ENCODE measurements at places on chromosomes 2 and 18.

- DNase-seq = no peak
Observed at GRCh38 chr2:229426464-229426863, 155.4 kb upstream of the PID1 start.

DNA sequence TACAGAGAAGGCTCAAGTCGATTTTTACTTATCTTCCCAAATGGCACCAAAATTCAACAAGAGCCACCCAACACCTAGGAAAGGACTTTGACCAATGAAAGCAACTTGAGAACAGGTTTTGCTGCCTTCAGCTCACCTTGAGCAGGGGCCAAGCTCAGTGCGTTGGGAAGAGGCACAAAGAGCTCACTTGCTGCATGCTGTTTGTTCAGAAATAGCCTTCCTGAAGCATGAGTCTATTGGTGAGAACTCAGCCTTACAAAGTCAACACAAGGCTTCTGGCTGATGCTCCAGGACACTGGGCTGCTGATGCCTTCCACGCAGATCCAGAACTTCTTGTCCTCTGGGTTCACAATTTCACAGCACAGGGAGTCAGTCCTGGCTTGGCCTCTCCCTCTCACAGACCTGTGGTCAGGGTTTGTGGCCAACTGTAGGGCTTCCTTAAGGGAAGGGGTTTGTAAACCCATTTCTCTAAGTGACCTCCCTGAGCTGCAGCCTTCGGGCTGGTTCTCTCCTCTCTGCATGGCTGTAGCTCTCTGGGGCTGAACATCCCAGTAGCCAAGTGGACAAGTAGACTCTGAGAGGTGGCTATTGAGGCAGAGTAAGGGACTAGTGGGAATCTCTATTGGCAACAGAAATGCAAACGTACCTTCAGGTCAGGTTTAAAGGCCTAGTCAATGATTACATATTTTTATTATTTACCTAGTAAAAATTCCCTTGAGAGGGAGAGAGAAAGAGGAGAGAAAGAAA lies 124.7 kb upstream of the GATA6 start:
- DNase-seq = no peak

DNA sequence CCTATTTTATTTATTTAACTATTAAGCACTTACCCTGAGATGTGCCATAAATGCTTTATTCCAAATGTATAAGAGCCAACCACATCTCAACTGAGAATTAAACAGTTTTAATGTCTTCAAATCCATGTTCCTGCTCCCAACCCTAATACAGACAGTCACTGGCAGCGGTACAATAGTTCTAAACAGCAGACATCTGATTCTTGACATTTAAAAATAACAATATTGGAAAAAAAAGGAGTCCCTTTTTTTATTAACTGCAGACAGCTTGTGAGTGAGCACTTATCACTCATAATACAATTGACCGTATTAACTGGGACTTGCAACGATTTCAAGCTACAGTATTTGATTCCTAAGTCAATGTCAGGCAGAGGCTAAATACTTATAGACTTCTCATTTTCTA lies 424.6 kb downstream of the TGIF1 start:
- no peak for DNase-seq

DNA sequence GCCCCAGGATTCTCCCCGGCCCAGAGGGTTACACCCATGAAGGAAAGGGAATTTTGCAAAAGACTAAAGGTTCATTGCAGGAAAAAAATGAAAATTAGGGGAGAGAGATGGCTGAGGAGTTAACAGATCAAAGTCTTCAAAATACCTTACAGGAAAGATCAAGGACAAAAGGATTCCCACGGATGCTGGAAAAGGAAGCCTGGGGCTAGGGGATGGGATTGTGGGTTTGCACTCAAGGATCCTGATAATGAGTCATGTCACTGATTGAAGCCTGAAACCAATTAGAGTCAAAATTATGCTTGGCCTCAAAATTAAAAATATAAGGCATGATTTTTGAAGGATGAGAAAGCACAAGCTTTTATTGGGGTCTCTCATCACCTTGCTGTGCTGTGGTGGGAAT lies 32.6 kb upstream of the COPS8 start:
- peak; percentile 49 for DNase-seq

GRCh38 chr18:61975526-61976326 lies 82.9 kb upstream of the RNF152 start:
- peak; percentile 27 for DNase-seq

DNA sequence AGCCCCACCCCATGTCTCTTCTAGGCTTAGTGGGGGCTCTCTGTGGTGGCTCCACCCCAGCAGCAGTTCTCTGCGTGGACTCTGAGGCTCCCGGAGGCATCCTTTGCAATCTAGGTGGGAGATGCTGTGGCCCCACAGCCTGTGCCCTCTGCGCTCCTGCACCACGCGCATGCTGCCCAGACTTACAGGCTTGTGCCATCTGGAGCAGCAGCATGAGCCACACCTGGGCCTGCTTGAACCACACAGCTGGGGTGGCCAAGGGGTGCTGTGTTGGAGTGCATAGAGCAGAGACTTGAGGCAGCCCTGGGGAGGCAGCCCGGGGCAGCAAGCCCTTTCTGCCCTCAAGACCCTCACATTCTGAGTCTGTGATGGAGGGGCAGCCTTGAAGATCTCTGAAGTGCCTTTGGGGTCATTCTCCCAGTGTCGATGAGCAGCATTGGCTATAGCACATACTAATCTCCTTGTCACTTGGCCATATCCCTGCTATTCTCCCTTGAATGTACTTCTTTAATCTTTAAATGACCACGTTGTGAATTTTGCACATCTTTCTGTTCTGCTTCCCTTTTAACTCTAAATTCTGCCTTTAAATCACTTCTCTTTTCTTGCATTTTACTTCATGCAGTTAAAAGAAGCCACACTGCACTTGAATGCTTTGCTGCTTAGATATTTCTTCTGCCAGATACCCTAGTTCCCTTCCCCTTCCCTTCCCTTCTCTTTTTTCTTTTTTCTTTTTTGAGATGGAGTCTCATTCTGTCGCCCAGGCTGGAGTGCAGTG lies 62.4 kb downstream of the NCAPH start:
- DNase-seq = no peak

DNA sequence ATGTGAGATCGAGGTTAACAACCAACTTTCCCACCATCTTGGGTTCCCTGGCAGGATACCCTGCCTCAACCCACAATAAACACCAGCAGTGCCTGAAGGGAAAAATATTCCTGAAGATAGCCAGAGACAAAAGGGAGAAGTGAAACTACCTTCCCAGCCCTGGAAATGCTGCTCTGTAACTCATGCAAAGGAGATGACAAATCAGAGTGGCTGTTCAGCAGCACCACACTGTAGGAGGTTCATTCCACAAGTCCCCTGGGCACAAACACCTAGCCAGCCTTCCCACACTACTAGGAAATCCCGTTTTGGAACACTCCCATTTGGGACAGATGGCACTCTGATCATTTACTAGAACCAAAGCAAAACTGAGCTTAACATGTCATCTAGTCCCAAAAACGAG lies 190.7 kb upstream of the RBBP8 start:
- DNase-seq = peak; percentile 39

GRCh38 chr18:6732952-6733351 lies 3.4 kb downstream of the ARHGAP28 start:
- no peak for DNase-seq

GRCh38 chr2:217609952-217610351 lies 392.8 kb downstream of the TNS1 start:
- no peak for DNase-seq

DNA sequence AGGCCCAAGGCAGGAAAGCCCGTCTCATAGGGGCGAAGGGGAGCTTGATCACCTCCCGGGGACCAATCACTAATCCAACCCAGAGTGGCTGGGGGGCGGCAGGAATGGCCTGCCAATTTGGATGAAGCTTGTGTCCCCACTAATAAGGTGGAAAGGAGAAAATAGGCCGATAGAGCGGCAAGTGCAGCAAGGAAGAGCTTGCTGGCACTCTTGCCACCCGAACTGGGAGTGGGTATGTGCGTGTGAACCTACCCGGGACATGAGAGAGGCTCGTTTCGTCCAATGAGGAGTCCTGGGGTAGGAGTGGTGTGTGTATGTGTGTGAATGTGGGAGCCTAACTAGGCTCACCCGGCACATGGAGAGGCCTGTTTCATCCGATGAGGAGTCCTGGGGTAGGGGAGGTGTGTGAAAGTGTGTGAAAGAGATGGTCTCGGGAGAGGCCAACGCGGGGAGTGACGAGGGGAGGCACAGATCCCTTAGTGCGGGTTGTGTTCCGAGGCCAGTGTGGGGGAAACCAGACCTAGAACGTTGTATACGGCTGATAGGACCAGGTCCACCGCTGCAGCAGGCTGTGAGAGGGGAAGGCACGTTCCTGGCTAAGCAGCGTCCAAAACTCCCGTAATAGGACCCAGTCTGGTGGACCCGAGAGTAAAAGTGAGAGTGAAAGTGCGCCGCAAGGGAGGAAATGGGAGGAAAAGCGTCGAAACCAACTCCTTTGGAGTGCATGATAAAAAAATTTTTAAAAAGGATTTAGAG lies 47.1 kb upstream of the SELENOI start:
- peak; percentile 43 for DNase-seq

DNA sequence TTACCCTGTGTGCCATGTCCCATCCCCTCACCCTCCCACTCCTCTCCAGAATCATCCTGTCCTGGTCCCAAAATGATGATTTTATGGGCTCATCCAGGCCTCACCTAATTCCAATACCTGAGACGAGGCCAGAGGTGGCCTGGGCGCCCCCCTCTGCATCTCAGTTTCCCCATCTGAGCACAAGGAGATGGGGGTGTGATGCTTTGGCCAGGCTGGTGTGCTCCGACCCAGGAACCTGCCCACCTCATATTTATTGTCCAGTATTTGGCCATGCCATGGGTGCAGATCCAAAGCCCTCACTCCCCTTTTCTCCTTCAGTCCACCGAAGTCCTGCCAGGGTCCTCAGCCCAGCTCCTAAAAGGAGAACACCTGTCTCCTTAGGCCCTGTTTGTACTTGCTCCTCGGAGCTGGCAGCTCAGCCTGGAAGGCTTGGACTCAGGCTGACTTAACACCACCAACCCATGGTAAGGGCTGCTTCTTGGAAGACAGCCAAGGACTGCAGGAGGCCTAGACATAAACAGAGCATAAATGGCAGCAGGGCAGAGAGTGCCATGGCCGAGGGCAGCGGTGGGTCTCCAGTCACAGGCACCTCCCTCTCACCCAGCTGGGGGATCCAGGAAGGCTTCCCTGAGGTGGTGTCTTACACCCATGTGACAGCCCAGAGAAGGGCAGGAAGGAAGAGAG lies 3.6 kb downstream of the TEX51 start:
- DNase-seq = no peak

- DNase-seq = no peak
Observed at GRCh38 chr2:216163518-216163917, 54.4 kb downstream of the XRCC5 start.

GRCh38 chr2:127217470-127218325 lies 2.4 kb downstream of the CYP27C1 start:
- DNase-seq = peak; percentile 94

DNA sequence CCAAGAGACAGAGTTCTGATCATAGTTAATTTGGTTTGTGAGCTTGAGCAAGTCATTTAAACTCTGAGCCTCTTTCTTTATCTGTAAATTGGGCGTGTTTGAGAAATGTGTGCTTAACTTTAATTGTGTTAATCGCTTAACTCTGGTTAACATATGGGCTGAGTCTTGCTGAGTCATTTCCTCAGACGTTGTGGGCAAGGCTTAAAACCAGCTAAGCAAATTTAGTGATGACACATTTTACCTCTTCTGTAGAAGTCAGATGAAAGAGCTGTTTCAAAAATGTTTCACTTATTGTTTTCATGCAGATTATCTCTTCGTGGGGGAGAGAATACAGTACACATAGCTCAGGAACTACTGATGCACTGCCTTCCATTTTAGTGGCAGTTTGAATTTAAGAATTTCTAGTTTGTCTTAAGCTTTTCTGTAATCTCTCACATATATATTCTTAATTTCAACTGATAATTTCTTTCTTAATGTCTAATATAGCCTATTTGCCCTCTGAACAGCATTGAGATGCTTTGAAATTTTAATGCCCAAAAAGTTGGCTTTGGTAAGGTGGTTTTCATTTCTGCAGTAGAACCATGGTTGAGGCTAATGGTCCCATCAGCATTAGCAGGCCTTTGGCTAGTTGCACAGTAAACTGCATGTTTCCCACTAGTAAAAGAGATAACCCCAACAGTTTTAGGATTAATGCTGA lies 34.9 kb downstream of the RAB10 start:
- peak; percentile 88 for DNase-seq

GRCh38 chr18:55685638-55686037 lies 97.6 kb upstream of the TCF4 start:
- DNase-seq = no peak

DNA sequence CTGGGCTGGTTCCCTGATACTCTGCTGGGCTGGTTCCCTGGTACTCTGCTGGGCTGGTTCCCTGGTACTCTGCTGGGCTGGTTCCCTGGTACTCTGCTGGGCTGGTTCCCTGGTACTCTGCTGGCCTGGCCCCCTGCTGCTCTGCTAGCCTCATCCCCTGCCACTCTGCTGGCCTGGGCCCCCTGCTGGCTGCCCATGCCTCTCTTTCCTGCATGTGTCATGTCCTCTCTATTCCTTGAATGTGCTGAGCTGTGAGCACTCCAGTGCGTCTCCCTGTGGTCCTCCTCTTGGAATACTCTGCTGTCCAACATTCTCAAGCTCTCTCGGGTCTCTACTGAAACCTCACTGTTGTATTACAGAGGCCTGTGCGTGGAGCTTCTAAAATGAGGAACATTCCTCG lies 216.3 kb downstream of the RNF144A start:
- peak; percentile 2 for DNase-seq

GRCh38 chr2:224258059-224258458 lies 143.8 kb downstream of the FAM124B start:
- DNase-seq = no peak

DNA sequence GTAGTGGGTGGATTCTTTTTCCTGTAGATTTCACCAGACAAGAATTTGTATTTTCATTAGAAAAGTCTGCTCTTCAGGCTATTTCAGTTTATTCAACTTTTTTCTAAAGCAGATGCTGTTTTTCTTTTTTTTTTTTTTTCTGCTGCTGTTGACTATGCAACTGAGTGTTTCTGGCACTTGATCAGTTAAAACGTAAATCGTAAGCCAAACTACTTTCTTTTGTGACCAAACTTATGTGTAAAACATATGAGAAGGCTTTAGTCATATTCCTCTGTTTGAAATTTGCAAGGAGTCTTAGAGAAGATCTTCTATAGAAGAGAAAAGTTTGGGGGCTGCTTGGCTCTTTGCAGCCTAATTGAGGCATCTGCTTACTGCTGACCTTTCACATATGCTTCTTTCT lies 170.1 kb downstream of the PARD3B start:
- DNase-seq = no peak

DNA sequence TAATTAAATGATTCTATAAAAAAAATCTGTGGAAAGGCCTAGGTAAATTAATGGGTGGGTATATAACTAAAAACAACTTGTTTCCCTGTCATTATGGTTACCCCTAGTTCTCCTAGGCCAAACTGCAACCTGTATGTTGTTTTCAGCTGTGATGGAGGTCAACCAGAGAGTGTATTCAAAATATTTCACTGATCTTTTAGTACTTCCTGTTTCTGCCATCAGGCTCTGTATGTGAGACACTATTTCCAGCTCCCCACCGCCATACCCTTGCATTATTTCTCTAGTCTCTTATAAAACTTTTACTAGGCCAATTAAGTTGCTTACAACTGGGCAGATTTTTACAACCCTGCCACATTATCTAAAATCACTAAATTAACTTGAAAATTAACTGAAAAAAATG lies 21.0 kb upstream of the CDKL4 start:
- DNase-seq = no peak

All from M059J (cell line).